Stimulated activated CD8-positive, alpha-beta memory T cell treated with anti-CD3 and anti-CD28 coated beads, Interleukin-4, amount 100 ng/mL, for 48 hours (primary cell): ENCODE measurements at places on chromosomes 1 and 21.
A peak's percentile ranks its signal among the peaks of the same experiment; 100 is the strongest.

DNA sequence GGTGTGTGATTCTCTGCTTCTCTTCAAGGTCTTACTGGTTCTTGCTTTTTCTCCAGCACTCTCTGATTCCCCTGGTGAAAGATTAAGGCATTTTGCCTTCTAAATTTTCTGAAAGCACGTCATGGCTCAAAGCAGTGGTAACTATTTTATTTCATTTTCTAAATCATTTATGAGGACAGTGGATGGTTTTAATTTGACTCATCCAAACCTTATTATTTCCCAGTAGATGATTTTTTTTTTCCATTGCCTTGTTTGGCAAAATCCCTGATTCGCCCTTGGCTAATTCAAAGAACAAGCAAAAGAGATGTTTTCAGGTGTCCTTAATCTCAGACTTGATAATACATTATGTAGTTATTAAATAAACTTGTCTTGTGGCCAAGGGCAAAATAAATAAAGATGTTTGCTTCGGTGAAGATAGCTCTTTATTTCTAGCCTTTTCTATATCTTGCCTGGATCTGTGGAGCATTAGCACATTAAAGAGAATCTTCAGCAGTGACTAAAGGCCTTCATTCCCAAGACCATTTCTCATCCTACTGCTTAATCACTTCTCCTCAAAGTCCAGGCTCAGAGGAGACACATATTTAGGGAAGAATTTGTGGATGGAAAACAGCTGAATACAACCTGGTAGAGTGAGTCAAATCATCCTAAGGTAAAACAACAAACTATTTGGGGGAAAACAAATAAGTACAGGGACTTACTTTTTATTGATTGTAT is 359.8 kb downstream of the DUSP10 start:
- no peak for DNase-seq

DNA sequence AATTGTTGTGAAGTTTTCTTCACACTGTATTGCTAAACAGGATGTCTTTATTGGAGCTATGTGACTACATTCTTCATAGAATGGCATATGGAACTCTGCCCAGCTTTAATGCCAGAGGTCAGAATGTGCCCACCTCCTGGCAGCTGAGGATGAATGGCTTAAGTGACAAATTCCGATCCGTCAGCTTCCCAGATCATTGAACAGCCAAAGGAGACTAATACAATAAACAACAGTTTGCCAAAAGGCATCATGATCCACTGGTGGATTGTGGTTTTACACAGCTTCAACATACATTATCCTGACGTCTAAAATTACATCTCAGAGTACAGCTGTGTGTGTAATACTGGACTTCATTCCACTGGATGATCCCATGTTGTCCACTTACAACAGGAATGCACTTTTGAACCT is 68.7 kb upstream of the C1orf105 start:
- no peak for DNase-seq

DNA sequence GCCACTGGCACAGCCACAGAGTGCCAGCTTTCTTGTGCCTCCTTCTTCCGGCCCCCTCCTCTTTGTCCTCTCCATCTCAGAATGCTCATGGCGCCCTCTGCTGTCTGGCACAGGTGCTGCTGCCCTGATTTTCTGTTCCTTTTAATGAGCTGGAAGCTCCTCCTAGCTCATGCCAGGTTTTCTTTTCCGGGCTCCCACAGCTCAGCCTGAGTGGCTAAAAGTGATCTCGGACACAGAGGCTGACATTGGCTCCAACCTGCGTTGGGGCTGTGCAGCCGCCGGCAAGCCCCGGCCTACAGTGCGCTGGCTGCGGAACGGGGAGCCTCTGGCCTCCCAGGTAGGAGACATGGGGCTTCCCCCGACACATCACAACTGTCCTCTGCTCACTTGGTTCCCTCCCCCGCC is 18.7 kb downstream of the CNTN2 start:
- peak; percentile 89 for DNase-seq

GRCh38 chr1:247373721-247374141 is 42.1 kb upstream of the ZNF496 start:
- DNase-seq: peak; percentile 73

DNA sequence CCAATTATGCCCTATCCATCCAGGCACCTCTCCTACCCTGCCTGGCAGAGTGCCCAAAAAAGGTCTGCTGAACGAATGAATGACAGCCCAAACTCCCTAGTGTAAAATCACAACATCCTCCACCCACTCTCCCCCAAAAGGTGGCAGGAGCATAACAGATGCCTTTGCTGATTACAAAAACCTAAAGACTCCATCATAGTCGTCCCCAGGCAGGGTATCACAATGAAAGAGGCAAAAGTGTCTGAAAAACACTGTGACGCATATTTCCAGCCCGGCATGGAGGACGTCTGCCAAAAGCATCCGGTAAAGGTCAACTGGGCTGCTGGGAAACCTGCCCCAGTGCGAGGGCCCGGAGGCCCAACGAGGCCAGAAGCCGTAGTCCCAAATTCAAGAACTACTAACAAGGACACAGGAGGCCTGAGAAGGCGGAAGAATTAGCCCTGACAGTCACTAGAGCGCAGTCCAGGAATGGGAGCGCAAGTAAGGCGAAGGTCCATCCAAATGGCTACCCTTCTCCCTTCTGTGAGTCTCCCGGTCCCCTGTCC is 576 bp downstream of the SMIM12 start:
- peak; percentile 51 for DNase-seq
